ENCODE measurements at places on chromosomes 3 and 15.

DNA sequence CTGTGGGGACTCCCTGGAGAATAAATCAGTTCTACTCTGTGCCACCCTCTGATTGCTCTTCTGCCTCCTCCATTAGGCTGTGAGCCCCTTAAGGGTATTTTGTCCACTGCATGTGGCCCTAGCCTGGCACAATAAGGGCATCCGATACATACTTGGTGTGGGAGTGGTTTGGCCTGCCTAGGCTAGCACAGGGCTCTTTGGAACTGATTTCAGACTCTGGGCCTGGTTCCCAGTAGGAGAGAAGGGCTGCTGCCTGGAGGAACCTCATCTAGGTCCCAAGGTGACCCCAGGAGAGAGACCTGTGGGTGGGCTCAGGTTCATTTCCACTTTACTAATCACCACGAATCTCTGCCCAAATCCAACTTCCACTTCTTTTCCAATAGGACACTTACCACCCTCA lies 5.3 kb upstream of the CTDSPL start:
- DNase-seq = no peak

- DNase-seq = no peak
These were observed 44.6 kb downstream of the FMN1 start for GRCh38 chr15:33149919-33150318.

DNA sequence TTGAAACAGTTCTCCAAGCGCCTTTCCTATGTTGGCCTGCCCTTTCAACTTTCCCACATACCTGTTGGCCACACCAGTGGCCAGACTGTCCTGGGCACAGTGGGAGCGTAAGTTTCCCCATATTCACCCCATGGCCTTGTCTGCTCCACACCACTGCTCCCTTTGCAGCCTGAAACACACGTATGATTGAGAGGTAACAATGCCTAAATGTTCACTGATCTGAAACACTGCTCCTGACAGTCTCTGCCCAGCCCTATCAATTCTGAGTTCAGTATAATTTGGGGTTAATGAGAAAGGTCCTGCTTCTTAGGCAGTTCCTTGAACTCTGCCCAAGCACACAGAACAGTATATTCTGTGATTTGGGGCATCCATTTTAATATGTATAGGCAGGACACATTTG lies 52.2 kb downstream of the ANXA2 start:
- no peak for DNase-seq

GRCh38 chr3:195040094-195040493 lies 230.9 kb downstream of the XXYLT1 start:
- DNase-seq = no peak

DNA sequence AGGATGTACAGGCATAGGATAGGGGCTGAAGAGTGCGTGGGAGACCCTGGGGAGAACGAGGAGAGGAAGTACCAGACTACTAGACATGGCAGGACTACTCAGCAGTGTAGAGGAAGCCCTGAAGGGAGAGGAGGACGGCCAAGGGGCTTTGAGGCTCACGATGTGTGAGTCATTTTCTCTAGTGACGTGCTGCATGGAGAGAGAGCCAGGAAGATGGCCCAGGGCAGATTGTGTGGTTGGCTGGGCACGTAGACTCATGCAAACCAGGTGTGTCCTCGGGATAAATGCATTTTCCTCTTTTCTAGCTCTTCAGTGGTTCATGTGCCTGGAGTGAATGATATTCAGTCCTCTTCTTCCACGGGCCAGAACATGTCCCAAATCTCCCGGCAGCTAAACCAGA lies 115.0 kb upstream of the ABHD17C start:
- DNase-seq = no peak

GRCh38 chr15:48282216-48282615 lies 49.0 kb upstream of the DUT start:
- no peak for DNase-seq

GRCh38 chr15:93074599-93074998 lies 14.4 kb downstream of the RGMA start:
- no peak for DNase-seq

DNA sequence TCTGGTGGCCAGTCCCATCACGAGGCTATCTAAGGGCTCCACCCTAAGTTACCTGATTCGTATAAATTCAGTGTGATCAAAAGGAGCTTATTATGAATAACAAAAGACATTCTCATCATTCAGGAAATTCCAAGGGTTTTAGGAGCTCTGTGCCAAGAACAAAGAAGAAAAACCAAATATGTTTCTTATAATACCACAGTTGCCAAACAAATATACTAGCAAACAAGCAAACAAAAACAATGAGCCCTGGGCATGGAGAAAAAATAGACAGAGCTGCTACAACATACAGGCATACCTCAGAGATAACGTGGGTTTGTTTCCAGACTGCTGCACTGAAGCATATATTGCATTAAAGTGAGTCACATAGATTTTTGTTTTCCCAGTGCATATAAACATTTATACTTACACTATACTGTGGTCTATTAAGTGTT lies 20.2 kb upstream of the CFAP161 start:
- no peak for DNase-seq

- DNase-seq = no peak
These were observed 23.3 kb upstream of the CYP11A1 start for GRCh38 chr15:74390647-74391288.

- peak; percentile 27 for DNase-seq
These were observed 203.6 kb downstream of the AKAP13 start for GRCh38 chr15:85583923-85584390.

GRCh38 chr3:25818335-25818734 lies 28.4 kb downstream of the OXSM start:
- no peak for DNase-seq

- no peak for DNase-seq
These were observed 11.2 kb downstream of the MYD88 start for GRCh38 chr3:38149708-38150107.

- DNase-seq = no peak
These were observed 2.4 kb downstream of the ACAP2 start for GRCh38 chr3:195440379-195440778.
